ENCODE measurements at places on chromosomes 16 and 17. TPM values are rescaled to one million over a fixed set of nuclear protein-coding genes. Genes with fewer than 3 reads are reported as not detected.

DNA sequence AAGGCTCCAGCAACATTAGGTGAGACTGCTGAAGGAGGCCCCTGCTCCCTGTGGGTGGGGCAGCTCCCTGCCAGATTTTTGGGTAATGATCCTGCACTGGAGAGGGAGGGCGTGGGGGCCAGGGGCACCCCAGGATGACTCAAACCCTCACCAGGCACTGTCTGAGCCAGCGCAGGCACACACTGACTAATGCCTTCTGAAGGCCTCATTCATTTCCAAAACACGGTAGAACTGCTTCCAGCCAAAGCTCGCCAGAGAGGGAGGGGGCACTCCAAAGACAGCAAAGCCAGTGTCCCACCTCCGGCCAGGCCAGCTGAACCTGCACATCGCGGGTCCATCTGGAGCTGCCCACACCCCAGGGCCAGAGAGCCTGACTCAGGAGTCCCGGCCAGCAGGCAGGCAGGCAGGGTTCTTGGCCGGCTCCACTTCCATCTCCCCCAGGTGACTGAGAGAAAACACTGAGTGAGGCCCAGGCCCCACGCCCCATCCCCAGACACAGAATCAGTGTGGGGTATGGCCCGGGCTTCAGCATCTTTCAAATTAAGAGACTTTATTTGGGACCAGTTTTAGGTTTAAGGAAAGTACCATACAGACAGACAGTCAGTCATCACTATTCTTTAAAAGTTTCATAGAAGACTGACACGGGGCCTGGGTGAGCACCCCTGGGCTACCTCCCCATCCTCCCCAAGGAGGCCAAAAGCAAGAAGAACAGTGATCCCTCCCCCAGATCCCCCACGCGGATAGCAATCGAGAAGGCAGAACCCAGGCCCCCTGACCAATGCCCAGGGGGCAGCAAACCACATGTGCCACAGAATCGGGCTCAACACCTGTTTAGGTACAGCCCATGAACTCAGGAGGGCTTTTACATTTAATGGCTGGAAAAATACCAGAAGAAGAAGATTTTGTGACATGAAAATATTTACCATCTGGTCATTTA lies 2.3 kb downstream of the PIEZO1 start:
- DNase-seq: no peak

TEDC2 gene
- polyA plus RNA-seq: 2.7 TPM

CALB2 gene
- 0.87 TPM for polyA plus RNA-seq

- peak; percentile 27 for DNase-seq
These were observed 436 bp downstream of the PHB1 start for GRCh38 chr17:49414271-49414621.

WNT9B gene
- polyA plus RNA-seq: 0.05 TPM

ADGRG1 gene
- polyA plus RNA-seq: 30.9 TPM

- DNase-seq: no peak
These were observed 42.7 kb downstream of the GNAO1 start for GRCh38 chr16:56233795-56234566.

DNA sequence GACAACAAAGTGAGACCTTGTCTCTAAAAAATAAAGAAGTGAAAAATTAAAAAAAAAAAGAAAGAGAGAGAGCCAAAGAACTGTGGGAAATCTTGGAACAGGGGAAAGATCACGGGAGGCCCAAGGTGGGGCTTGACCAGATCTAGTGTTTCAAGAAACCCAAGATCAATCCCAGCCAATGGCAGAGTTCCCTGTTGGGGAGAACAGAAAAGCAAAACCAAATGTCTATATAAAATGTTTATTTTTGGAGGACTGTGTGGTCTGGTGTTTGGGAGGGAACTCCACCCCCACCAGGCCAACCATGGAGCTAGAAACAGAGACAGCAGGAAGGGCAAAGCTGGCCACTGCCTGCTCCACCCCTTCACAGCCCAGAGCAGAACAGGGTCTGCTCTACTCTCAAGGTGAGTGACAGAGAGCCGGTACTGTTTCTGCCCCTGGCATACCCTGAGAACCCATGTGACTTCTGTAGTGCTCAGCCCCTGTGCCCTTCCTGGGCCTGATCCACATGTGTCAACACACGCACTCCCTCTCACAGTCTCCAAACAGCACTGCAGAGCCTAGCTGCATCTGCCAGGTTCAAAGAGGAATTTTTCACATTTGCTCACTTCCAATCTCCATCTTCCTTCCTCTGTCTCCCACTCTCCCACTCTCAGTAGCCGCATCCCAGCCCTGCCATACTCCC lies 3.7 kb downstream of the TMEM101 start:
- DNase-seq: peak; percentile 40

Measured in stomach (tissue), 19 donors.